ENCODE measurements at places on chromosomes 1 and 21. TPM values are rescaled to one million over a fixed set of nuclear protein-coding genes. Genes with fewer than 3 reads are reported as not detected.

The SARS1 gene
- 135 TPM for total RNA-seq

The S100A5 gene
- not detected for total RNA-seq

The TPR gene
- 134 TPM for total RNA-seq

The EVA1B gene
- 14.1 TPM for total RNA-seq

The CFHR4 gene
- not detected for total RNA-seq

The RBBP5 gene
- total RNA-seq, result 19.6 TPM

The LELP1 gene
- total RNA-seq, result not detected

The LORICRIN gene
- not detected for total RNA-seq

The MPZ gene
- total RNA-seq, result 4.5 TPM

The LSM10 gene
- total RNA-seq, result 28.4 TPM

The FABP3 gene
- total RNA-seq, result 0.73 TPM

The C1QTNF12 gene
- 1.7 TPM for total RNA-seq

The DHCR24 gene
- total RNA-seq, result 217 TPM

The THBS3 gene
- total RNA-seq, result 46.0 TPM

The ABCA4 gene
- 2.0 TPM for total RNA-seq

The SPRR2E gene
- total RNA-seq, result not detected

The REN gene
- total RNA-seq, result not detected

The LCE2A gene
- not detected for total RNA-seq

The AK5 gene
- total RNA-seq, result 4.0 TPM

The SELE gene
- not detected for total RNA-seq

The LCE3D gene
- not detected for total RNA-seq

The WLS gene
- total RNA-seq, result 123 TPM

The FCRL5 gene
- total RNA-seq, result not detected

The TMPRSS3 gene
- 14.4 TPM for total RNA-seq

The AVPR1B gene
- total RNA-seq, result 0.60 TPM
